Neural crest cell (in vitro differentiated cells): ENCODE measurements at places on chromosomes 3 and 15.

GRCh38 chr3:122349171-122349570 lies 24.1 kb downstream of the CSTA start:
- no peak for DNase-seq

GRCh38 chr3:139653582-139653981 lies 24.2 kb downstream of the NMNAT3 start:
- no peak for DNase-seq

DNA sequence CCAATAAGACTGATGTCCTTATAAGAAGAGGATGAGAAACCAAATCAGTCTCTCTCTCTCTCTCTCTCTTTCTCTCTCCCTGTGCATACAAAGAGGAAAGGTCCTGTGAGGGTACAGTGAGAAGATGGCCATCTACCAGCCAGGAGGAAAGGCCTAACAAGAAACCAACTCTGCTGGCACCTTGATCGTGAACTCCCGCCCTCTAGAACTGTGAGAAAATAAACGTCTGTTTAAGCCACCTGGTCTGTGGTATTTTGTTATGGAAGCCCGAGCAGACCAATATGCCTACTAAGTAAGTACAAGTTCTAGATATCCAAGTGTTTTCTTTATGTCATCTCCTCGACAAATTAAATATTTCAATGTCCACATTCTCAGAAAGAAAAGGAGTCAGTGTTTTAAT lies 44.9 kb upstream of the TMC3 start:
- DNase-seq: no peak

DNA sequence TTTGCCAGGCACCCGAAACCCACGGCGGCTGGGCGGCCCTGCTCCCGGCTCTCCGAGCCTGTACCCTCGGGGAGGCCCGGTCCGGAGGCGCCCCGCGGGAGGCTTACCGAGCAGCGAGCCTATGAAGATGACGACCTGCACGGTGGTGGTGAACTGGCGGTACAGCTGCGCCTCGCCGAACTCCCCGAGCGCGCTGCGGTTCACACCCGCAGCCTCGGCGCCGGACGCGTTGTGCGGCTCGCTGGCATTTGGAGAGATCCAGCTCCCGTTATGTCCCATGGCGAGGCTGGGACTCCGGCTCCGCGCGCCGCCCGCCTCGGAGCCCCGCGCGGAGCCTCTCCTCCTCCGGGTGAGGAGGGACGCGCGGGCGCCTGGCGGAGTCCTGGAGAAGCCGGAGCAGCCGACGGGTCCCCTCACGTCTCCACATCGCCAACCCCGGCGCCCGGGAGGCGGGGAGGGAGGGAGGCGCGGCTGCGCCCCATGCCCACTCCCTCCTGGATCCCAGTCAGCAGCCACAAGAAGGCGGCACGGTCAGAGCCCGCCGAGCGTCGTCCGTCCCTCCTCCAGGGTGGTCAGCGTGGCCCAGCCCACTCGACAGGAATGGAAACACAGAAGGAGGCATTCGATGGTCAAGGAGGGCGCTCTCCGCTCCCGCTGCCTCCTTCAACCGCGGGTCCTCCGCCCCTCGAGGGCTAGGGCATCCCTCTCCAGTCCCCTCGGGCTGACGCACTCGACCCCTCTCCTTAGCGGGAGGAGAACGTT lies at the start of gene GPR176:
Gene GPR176 (minus strand): TSS at position 519 of the 762 bp plus-strand sequence. CDS start 240 bp downstream, at position 279.
- peak; percentile 28 for DNase-seq

GRCh38 chr3:129101370-129102138 lies 20.1 kb downstream of the RAB43 start:
- no peak for DNase-seq

DNA sequence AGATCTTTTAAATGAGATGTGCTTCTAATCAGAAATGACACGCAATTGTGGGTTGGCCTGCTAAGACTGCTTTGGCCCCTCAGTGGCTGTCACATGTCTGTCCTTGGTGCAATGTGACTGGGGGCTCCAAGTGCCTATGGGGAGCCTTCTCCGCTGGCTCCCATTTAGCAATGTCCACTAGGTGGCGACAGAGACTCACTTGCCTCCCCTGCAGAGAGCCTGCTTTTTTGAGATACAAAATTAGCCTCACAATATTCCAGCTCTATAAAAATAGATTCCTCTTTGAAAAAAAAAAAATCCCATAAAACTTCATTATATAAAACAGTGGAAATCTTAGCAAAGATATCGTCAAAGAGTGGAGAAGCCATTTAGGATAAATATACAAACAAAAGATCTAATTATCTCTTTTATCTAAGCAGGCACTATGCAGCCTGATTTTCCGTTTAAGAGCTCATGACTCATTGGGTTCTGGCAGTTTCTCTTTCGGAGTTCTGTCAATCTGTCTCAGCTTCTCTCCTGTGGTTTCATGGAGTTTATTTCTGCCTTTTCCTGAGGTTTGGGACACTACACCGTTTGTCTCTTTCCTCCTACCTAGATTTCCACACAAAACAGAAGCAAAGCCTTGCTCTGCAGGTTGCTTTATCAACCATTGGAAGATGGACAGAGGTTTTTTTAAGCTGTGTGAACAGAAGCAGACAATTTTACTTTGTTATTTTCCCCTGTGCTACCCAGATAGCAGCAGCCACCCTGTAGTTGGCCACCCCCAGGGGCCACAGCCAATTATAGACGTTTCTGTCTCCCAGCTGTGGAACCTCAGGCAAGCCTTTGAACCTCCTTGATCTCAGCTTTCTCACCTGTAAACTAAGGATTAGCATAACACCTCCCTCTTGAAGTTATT lies 68.4 kb upstream of the TNFAIP8L3 start:
- DNase-seq: peak; percentile 77

DNA sequence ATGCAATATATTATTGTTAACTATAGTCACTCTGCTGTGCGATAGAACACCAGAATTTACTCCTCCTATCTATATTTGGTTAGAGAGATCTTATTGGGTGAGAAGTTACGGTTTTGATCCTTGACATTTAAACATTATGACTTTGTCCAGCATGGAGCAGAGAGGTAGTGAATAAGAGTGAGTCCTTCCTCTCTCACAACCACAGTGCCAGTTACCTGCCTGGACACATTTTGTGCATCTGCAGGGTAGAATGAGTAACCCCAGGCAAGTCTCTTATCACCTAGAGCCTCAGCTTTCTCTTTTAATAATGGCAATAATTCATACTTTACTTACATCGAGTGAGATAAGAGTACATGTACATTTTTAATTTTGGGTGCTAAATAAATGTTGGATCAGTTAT lies 24.1 kb downstream of the KAT2B start:
- DNase-seq: no peak

DNA sequence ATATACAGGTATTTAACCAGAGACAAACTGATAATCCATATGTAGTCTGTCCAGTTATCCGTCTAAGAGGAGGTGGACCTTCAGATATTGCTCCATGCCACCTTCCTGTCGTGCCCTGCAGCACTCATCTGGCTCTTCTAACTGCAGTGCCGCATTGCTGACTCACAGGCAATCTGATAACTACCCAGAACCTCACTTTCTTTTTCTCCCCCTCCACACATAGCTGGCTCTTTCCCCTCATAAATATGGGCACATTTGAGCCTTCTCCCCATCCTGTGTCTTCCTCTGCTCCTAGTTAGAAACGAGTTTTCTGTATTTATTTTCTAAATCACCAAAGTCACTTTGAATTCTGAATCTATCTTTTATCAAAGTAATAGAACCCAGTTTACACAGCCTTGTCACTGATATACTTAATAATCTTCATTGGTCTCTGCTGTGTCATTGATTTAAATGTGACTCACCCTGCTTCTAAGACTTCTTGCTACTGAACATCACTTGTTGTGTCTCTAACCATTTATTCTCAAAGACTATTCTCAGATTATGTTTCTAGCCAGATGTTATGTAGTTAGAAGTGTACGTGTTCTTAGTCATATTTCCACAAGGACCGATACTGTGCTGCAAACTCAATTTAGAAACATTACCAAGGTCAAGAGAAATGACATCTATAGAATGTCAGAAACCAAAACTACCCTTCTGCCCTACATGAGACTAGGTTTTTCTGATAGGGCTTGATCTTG lies 17.4 kb upstream of the KCNMB2 start:
- DNase-seq: no peak
